IMR-90 (cell line): ENCODE measurements at places on chromosomes 2 and 18. TPM values are rescaled to one million over a fixed set of nuclear protein-coding genes. Genes with fewer than 3 reads are reported as not detected.

AMER3 gene
- not detected in 2 replicates for total RNA-seq

C1QL2 gene
- total RNA-seq: not detected in 2 replicates

CAPN14 gene
- total RNA-seq: under 0.01 TPM in 2 replicates

SLC30A3 gene
- under 0.01 TPM in 1 of 2 replicates, not detected in the other for total RNA-seq

IMPACT gene
- 11.8 and 26.4 TPM in 2 replicates for total RNA-seq

CSRNP3 gene
- total RNA-seq: 0.56 and 0.72 TPM in 2 replicates

CCDC74B gene
- total RNA-seq: 3.6 and 3.9 TPM in 2 replicates

TWIST2 gene
- 9.3 and 14.7 TPM in 2 replicates for total RNA-seq

TDRD15 gene
- total RNA-seq: not detected in 2 replicates

MARCO gene
- not detected in 2 replicates for total RNA-seq

VIT gene
- total RNA-seq: under 0.01 TPM in 1 of 2 replicates, not detected in the other

CFC1 gene
- not detected in 2 replicates for total RNA-seq

DSG2 gene
- total RNA-seq: 1.7 and 2.3 TPM in 2 replicates

MARCHF4 gene
- total RNA-seq: 2.3 and 3.1 TPM in 2 replicates

ANKRD23 gene
- total RNA-seq: 0.54 and 0.83 TPM in 2 replicates
